Fibroblast of lung (primary cell): ENCODE measurements at places on chromosomes 13 and 19. TPM values are rescaled to one million over a fixed set of nuclear protein-coding genes. Genes with fewer than 3 reads are reported as not detected.

ENOX1 gene
- 4.4 and 7.6 TPM in 2 replicates for total RNA-seq

NCCRP1 gene
- not detected in 2 replicates for total RNA-seq

PPFIA3 gene
- 0.77 and 1.3 TPM in 2 replicates for total RNA-seq

DCUN1D2 gene
- total RNA-seq: 8.0 and 11.6 TPM in 2 replicates

CYP4F22 gene
- not detected in 2 replicates for total RNA-seq

- DNase-seq: no peak
These were observed 44.5 kb upstream of the SPACA7 start for GRCh38 chr13:112331675-112332074.

- no peak for DNase-seq
These were observed 156.0 kb downstream of the GGACT start for GRCh38 chr13:100432611-100433010.

DNA sequence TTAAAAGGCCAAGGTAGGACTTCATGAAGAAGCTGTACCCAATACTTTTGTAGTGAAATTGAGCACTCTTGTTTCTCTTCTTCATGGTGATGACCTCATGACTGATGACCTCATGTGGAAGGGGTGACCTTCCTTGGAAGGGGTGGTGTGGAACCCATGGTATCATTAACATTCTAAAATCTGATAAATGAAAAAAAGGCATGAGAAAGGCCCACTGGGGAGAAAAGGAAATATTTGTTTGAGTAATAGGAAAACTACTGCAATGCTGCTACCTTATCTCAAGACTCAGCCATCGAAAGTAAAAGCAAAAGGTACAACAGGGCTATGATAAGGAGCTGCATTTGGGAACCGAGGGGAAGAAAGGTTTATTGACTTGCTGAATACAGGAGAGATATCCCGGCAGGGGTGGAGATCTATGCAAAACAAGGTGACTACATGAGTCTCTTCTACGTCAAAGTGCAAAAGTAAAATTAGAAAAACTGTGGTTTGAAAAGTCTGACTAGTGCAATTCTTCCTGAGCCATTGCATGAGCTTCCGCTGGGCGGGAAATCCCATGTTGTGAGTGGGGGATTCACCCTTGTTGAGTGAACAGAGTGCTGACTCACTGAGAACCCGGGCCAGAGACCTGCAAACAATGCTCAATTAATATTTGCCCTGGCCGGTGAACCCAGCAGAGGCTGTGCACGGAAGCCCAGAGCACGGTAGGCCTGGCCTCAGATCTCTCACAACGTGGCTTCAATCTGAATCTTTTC lies 138.9 kb upstream of the RFC3 start:
- DNase-seq: peak; percentile 84

GRCh38 chr19:10388957-10389356 lies 8.6 kb upstream of the TYK2 start:
- peak; percentile 59 for DNase-seq

DNA sequence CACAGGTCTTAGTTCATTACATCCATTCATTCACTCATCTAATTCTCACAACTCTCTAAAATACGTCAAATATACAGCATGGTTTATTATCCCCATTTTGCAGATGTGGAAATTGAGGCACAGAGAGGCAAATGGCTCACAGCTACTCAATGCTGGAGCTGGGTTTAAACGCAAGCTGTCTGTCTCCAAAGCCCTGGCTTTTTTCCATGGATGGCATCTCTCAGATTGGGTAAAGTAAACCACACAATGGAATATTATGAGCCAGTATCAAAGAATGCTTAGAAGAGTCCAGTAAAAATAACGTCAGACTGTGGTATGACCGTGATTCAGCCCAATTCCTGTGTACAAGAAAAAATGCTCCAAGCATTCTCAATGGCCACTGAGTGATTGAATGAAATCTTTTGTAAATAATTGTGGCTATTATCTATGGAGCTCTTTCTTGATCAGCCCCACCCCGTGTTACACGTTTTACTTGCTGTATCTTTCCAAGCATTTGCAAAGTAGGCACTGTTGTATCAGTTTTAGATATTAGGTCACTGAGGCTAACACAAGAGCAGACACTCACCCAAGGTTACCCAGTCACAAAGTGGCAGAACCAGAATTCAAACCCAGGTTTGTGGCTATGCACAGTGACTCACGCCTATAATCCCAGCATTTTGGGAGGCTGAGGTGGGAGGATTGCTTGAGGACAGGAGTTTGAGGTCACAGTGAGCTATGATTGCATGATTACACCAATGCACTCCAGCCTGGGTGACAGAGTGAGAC lies 5.5 kb upstream of the ACP7 start:
- peak; percentile 89 for DNase-seq

DNA sequence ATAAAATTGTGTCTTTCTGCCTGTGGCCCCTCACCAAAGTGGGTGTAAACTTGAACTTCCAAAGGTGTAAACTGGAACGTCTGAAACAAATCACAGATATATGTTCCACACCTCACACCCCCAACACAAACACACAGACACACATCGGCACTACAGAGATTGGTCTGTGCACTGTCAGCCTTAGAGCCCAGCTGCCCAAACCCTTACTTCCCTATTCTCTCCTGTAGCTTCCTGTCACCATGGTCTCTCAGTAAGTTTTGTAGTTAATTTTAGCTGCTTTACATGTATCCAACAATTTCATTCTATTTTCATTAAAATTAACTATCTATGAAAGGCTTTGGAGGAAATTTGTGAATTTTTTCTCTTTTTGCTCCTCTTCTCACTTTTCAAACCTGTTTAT lies 5.4 kb downstream of the TM9SF2 start:
- no peak for DNase-seq

- DNase-seq: peak; percentile 96
These were observed 1.8 kb downstream of the MBNL2 start for GRCh38 chr13:97223711-97224541.

DNA sequence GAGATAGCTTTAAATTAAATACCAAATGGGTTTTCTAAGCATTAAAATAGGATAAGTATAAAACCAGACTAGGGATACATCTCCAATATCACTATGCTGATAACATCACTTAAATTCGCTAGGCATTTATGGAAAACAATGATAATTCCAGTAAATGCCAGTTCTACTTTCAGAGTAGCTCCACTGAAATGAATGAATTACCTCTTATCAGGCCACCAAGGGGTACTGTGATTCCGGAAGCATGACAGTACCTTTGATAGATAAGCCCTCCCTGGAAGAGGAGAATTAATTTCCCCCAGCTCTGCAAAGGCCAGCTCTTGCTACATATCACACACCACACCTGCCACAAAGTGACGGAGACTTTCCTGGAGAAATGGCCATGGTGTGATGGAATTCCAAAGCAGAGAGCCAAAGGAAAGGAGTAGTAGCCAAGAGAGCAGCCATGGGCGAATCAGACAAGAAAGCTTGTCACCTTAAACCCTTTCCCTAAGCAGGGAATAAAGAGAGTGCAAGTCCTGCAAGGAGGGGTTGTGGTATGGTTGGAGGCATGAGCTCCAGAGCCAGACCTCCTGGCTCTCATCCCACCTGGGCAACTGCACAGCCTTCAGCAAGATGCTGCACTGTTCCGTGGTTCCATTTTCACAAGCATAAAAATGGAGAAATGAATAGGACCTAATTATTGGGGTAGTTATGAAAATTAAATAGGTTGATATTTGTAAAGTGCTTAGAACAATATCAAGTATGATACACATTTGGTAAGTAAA lies 423.1 kb downstream of the FGF14 start:
- DNase-seq: no peak

DNA sequence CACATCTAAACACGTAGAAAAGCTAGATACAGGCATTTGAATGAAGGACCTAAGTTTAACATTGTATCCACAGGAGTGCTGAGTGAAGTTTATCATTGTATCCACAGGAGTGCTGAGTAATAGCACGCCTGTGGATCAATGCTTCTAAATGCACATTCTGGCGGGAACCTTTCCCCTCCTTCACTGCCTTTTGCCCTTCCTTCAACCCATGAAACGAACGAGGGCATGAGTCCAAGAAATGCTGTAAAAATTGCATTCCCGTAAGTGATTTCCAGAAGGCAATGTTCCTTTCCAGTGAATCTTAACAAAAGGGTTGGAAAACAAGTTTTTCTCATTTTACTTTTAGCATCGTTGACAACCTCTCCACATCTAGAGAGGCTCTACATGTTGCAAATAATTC lies 88.1 kb downstream of the ZDHHC20 start:
- peak; percentile 29 for DNase-seq

DNA sequence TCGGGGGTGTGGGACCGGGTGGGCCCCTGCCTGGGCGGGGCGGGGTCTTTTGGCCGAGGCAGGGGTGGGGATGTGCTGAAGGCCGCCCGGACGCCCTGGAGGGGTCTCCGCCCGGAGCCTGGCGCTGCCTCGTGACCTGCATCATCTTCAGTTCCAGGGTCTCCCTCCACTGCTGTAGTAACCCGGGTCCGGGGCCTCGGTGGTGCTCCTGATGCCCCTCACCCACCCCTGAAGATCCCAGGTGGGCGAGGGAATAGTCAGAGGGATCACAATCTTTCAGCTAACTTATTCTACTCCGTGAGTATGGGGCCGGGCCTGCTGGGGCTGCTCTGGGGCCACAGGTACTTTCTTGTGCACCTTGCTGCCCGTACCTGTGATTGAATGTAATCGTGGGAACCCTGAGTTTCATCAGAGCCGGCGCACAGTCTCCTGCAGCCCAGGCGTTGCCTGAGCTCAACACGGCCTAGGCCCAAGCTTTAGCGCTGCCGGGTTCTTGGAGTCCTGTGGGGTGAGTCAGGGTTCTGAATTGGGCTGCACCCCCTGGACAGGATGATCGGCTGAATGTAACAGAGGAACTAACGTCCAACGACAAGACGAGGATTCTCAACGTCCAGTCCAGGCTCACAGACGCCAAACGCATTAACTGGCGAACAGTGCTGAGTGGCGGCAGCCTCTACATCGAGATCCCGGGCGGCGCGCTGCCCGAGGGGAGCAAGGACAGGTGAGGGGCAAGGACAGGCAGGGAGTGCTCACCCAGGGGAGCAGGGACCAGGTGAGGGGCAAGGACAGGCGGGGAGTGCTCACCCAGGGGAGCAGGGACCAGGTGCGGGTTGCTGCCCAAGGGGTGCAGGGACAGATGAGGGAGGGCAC lies 10.5 kb downstream of the PEAK3 start:
- peak; percentile 87 for DNase-seq

DNA sequence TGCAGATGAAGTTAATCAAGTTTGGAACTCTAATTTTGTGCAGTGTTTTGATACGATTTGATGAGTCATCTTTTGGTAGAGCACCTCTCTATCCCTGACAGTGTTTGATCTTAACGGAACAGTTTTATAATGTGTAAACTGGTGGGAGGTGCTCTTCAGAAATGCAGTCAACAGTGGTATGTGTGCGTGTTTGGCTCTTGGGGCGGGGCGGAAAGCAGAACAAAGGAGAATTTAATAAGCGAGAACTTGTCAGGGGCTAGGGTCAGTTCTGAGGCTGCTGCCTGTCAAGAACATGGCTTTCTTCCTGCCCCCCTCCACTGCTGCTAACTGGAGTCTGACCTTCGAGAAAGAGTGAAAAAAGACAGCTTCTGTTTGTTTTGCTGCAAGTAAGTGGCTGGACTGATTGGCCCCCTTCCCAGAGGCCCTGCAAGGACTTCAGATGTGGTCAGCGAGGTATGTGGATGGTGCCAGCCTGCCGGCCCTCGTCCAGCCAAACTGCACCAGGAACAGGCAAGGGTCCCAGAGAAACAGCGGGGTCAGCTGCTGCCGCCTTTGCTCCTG lies 40.8 kb downstream of the BBC3 start:
- DNase-seq: peak; percentile 89

DNA sequence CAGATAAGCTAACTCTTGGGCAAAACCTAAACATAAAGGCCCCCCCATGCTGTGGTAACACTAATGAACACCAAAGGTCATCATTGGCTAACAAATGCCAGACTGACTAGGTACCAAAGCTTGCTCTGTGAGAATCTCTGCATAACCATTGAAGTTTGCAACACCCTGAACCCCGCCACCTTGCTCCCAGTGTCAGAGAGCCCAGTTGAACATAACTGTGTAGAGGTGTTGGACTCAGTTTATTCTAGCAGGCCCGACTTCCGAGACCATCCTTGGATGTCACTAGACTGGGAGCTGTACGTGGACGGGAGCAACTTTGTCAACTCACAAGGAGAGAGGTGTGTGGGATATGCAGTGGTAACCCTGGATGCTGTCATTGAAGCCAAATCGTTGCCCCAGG lies 602.2 kb downstream of the UQCRFS1 start:
- no peak for DNase-seq

DNA sequence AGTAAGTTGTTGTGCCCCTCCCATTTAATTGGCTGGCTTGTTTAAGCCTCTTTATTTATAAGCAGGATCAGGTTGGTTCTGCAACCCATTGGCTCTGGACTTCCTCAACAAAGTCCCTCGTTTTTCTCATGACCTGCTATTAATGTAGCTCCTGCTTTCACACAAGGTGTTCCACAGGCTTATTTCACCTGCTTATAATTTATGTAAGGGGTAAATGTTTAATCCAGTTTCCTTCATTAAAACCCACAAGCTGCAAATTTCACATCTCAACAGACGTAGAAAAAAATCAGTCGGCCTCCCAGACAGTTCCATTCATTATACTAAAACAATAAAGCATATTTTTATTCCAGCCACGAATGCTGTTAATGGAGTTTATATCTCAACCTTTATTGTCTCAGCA lies 86.1 kb downstream of the TBC1D4 start:
- DNase-seq: no peak

- DNase-seq: no peak
These were observed 7.3 kb upstream of the HOMER3 start for GRCh38 chr19:18948075-18948975.

DNA sequence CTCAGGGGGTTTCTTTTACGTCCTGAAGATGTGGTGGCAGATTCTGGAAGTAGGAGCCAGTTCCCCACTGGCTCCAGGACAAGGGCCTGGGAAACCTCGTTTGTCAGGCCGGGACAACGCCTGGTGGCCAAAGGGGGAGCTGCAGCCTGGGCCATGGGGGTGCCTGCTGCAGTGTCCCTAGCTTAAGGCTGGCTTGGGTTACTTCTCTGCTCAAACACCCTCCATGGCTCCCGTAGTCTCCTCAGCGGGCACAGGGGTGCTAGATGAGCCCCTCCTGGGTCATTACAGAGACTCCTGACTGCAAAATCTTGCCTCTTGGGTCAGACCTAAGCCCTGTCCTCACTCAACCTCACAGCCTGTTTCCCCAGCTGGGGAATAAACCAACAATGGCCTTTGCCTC lies 14.7 kb downstream of the CILP2 start:
- peak; percentile 21 for DNase-seq

- no peak for DNase-seq
These were observed 420.5 kb upstream of the HTR2A start for GRCh38 chr13:47317356-47317755.

GRCh38 chr13:106649495-106649894 lies 81.6 kb upstream of the ARGLU1 start:
- peak; percentile 47 for DNase-seq

DNA sequence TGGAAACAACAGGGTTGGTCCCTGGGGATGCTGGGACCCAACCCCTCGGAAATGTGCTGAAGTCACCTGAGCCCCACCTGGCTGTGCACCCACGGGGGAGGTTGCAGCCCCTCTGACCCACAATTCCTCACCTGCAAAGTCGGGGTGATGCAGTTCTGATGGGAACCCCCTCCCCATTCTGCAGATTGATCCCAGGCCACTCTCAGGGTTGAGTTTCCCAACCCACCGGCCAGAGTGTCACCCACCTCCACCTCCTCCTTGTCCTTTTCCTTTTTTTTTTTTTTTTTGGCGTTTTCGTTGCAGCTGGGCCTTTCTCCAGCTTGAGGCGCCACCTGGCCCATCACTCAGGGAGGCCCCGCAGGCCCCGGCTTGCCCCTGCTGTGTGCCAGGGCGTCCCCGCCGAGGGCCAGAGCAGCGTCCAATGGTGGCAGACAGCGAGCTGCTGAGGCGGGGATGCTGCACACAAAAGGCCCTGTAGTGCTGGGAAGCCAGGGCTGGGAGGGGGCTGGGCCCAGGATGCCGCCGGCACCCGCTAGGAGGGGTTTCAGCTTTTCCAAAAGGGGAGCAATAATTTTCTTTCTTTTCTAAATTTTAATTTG lies 4.6 kb downstream of the PIK3R2 start:
- no peak for DNase-seq

GRCh38 chr19:10105509-10106099 lies 558 bp upstream of the PPAN start:
- no peak for DNase-seq
